Fibroblast of lung (primary cell): ENCODE measurements at places on chromosomes 3 and 15. TPM values are rescaled to one million over a fixed set of nuclear protein-coding genes. Genes with fewer than 3 reads are reported as not detected.
A peak's percentile ranks its signal among the peaks of the same experiment; 100 is the strongest.

ABI3BP gene
- 4.8 and 6.2 TPM in 2 replicates for total RNA-seq

DNA sequence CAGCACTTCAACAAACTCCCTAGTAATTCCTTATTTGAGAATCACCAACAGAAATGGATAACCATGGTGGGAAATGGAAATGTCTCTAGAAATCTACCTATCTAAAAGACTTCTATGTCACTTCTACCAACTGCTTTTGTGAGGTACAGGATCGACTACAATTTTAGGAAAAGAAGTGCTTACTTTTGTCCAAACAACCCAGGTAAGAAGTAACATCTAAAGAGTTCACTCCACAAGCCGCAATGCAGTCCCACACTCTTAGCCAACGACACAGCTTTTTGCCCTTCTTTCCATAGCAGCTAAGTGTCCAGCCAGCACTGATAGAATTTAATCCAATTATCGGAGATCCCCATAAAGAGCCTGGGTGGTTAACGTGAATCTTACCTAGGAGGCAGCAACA, 28.1 kb downstream of the ANXA2 start:
- H3K36me3 ChIP-seq, result peaks cover 21% of the 10 kb centered on the region
- H3K27me3 ChIP-seq, result no peaks in the 10 kb centered on the region
- H3K27ac ChIP-seq, result peak overlapping the region; percentile 93
- no peak for DNase-seq
- H3K4me1 ChIP-seq, result peaks cover 35% of the 10 kb centered on the region

NR2E3 gene
- total RNA-seq, result 0.77 and 1.3 TPM in 2 replicates

DNA sequence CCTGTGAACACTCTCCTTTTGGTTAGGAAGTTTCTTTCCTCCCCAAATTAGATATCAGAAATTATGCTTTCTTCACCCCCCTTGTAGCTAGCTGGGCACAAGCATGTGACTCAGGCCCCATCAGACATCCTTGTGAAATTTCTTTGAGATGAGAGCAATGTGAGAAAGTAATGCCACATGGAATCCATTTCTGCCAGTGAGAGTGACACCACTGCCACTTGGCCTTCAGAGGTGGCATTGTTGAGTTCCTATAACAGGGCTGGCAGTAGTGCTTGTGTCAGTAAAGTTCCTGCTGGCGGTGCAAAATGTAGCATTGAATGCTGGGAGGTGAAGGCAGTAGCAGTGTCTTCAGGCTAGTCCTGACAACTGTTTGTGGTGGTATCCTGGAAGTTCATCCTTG, 80.7 kb upstream of the ZNF280D start:
- DNase-seq, result no peak
- peaks cover 6% of the 10 kb centered on the region for H3K4me1 ChIP-seq
- no peaks in the 10 kb centered on the region for H3K27me3 ChIP-seq
- H3K27ac ChIP-seq, result no peak overlapping the region
- no peaks in the 10 kb centered on the region for H3K36me3 ChIP-seq

IQCF5 gene
- total RNA-seq, result not detected in 2 replicates

GRCh38 chr3:151949706-151950105, 76.3 kb downstream of the SUCNR1 start:
- no peak overlapping the region for H3K27ac ChIP-seq
- H3K4me3 ChIP-seq, result no peak overlapping the region
- no peaks in the 10 kb centered on the region for H3K4me1 ChIP-seq
- H3K36me3 ChIP-seq, result no peaks in the 10 kb centered on the region

GRCh38 chr15:31970007-31970406, 60.3 kb upstream of the CHRNA7 start:
- no peaks in the 10 kb centered on the region for H3K4me1 ChIP-seq
- no peak for DNase-seq
- H3K36me3 ChIP-seq, result no peaks in the 10 kb centered on the region
- no peak overlapping the region for H3K27ac ChIP-seq

DNA sequence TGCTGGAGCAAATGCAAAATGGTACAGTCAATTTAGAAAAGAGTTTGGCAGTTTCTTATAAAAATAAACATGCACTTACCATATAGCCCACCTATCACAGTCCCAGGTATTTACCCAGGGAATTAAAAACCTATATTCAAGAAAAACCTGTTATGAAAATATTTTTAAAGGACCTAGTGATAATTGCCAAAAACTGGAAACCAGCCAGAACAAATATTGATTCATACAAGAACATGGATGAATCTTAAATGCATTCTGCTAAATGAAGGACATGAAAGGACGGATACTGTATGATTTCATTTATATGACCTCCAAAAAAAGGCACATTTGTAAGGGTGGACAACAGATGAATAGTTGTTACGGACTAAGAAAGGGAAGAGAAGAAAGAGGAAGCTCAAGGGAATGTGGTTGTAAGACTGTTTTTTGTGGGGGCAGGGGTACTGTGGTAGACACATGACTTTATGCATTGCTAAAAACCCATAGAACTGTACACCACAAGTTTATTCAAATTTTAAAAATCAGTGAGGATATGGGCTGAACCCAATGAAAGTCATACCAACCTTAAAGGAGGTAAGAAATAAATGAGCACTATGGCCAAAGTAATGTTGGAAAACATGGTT, 61.0 kb downstream of the ZBBX start:
- no peaks in the 10 kb centered on the region for H3K27me3 ChIP-seq
- no peak for DNase-seq
- no peak overlapping the region for H3K27ac ChIP-seq
- no peaks in the 10 kb centered on the region for H3K36me3 ChIP-seq

- peaks cover 5% of the 10 kb centered on the region for H3K27me3 ChIP-seq
- no peak overlapping the region for H3K27ac ChIP-seq
- DNase-seq, result no peak
- H3K36me3 ChIP-seq, result no peaks in the 10 kb centered on the region
- H3K4me3 ChIP-seq, result no peak overlapping the region
These were observed 318.9 kb upstream of the CHRM5 start for GRCh38 chr15:33649217-33649933.

HIGD1A gene
- total RNA-seq, result 98.6 and 121 TPM in 2 replicates

NDUFB5 gene
- 120 and 153 TPM in 2 replicates for total RNA-seq
